ENCODE measurements at places on chromosomes 4 and X. TPM values are rescaled to one million over a fixed set of nuclear protein-coding genes. Genes with fewer than 3 reads are reported as not detected.

The HTT-AS gene
- not detected for polyA plus RNA-seq

The RAB33A gene
- polyA plus RNA-seq: 1.3 TPM

The CYTL1 gene
- 3.1 TPM for polyA plus RNA-seq

The BEND4 gene
- 16.0 TPM for polyA plus RNA-seq

The ZFYVE28 gene
- 14.7 TPM for polyA plus RNA-seq

The GPRASP1 gene
- polyA plus RNA-seq: 9.7 TPM

The CYBB gene
- polyA plus RNA-seq: 15.7 TPM

The HSFX3 gene
- 16.6 TPM for polyA plus RNA-seq

DNA sequence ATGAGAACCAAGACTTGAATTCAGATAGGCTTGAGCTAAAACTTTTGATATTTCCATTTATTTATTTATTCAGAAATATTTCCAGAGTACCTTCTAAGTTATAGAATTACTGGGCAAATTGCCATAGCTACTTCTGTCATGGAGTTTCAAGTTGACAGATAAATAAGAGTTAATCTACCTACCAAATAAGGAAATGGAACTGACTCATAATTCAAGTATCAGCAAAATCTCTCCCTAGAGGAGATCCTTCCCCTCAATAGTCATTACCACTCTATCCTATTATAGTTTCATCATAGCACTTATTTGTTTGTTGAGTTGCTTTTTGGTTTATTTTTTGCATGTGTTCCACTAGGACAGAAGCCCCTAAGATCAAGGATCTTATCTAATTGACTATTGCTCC, 48.8 kb upstream of the CCSER1 start:
- no peaks in the 10 kb centered on the region for H3K27me3 ChIP-seq
- H3K4me1 ChIP-seq: no peaks in the 10 kb centered on the region
- DNase-seq: no peak
- no peaks in the 10 kb centered on the region for H3K36me3 ChIP-seq
- H3K4me3 ChIP-seq: no peak overlapping the region

- no peaks in the 10 kb centered on the region for H3K27me3 ChIP-seq
- no peak overlapping the region for H3K4me3 ChIP-seq
- DNase-seq: peak; percentile 9
- no peak overlapping the region for H3K27ac ChIP-seq
- no peaks in the 10 kb centered on the region for H3K4me1 ChIP-seq
Observed at GRCh38 chr4:3199653-3200422, 49.1 kb upstream of the MSANTD1 start.

DNA sequence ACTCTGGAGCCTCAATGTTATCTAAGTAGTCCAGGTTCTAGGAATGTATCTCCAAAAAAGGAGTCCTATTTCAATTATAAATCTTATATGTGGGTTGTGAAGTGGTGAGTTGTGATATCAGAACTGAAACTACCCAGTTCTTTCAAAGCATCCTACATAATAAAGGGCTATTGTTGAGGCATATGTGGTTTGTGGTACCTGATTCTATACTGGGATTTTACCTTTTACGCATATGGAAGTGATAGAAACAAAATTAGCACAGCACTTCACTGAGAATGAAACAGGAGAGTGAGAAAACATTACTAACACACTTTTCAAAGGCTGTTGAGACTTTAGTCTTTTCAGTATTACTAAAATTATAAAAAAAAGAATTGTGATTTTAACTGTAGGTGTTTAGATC, 417.7 kb upstream of the GALNT7 start:
- no peak overlapping the region for H3K27ac ChIP-seq
- H3K27me3 ChIP-seq: no peaks in the 10 kb centered on the region
- no peak for DNase-seq
- no peak overlapping the region for H3K4me3 ChIP-seq
- H3K4me1 ChIP-seq: no peaks in the 10 kb centered on the region

DNA sequence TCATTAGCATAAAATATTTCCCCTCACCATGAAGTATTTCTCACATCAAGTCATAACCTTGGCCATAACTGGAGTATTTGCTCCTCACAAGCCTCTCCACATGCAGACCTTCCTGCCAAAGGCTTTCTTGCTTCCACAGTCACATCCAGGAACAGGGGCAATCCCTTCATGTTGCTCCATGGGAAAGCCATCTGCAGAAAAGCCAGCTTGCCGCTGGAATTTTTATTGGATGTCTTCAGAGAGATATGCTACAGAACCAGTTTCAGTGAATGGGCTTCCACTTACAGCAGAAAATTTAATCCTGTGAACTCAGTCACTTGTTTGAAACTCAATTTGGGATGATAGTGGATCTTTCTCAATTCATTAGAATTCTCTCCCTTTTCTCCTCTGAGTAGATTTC, 3.2 kb upstream of the CDKN2AIP start:
- H3K27ac ChIP-seq: no peak overlapping the region
- H3K4me3 ChIP-seq: no peak overlapping the region
- H3K4me1 ChIP-seq: peaks cover 12% of the 10 kb centered on the region
- H3K27me3 ChIP-seq: no peaks in the 10 kb centered on the region
- DNase-seq: no peak

DNA sequence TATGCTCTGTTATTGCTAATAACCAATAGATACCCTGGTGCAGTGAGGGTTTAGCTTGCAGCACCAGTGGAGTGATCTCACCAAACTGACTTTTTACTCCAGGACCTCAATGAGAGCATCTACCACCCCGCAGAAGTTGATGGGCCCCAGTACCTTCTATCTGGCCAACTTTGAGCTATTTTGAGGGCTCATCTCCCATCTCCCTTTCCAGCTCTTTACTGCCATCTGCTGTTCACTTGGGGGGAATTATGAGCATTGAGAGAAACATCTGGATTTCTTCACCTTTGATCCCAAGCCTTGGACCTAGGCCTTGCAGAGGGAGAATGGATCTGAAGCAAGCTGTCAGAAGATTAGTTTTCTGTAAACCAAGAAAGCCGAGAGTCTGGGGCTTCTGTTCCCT, 143.6 kb downstream of the TMEM164 start:
- DNase-seq: peak; percentile 26
- no peaks in the 10 kb centered on the region for H3K27me3 ChIP-seq
- H3K27ac ChIP-seq: no peak overlapping the region
- no peaks in the 10 kb centered on the region for H3K4me1 ChIP-seq
- H3K4me3 ChIP-seq: no peak overlapping the region
- H3K36me3 ChIP-seq: no peaks in the 10 kb centered on the region

DNA sequence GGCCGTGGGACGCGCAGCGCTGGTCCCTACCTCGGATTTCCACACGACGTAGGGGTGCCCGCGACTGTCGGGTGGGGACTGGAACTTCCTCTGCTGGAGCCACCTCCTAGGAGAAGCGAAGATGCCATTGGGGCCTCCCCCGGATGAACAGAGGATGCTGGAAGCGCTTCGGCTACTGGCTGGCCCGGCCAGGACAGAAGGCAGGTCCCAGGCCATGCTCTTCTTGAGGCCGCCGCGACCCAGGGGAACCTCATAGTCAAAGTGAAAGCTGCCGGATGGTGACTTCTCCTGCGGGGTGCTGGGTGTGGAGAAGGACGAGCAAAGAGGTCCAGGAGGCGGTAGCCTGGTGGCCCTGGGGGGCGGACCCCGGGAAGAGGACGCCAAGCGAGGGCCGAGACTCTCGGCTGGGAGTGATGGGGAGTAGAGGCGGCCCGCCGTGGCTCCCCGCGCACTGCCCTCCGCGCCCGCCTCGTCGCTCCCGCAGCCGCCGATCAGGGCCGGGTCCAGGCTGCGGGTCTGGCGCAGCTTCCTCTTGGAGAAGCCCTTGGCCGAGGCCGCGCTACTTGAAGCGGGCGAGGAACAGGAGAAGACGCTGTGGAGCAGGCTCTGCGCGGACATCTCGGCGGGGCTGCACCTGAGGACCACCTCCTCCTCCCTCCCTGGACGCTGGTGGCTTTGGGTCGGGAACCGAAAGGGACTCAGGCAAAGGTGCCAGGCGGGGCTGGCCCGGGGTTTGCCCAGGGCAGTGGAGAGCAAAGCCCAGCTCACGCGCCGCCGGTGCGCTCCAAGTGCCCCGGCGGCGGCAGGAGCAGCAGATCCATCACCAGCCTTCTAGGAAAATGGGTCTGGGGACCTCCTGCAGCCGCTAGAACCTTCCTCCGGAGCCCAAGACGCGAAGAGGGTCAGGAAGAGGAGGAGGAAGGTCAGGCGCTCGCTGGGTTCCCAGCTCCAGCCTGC, 1.2 kb downstream of the ARHGAP6 start:
- no peaks in the 10 kb centered on the region for H3K4me1 ChIP-seq
- no peaks in the 10 kb centered on the region for H3K27me3 ChIP-seq

DNA sequence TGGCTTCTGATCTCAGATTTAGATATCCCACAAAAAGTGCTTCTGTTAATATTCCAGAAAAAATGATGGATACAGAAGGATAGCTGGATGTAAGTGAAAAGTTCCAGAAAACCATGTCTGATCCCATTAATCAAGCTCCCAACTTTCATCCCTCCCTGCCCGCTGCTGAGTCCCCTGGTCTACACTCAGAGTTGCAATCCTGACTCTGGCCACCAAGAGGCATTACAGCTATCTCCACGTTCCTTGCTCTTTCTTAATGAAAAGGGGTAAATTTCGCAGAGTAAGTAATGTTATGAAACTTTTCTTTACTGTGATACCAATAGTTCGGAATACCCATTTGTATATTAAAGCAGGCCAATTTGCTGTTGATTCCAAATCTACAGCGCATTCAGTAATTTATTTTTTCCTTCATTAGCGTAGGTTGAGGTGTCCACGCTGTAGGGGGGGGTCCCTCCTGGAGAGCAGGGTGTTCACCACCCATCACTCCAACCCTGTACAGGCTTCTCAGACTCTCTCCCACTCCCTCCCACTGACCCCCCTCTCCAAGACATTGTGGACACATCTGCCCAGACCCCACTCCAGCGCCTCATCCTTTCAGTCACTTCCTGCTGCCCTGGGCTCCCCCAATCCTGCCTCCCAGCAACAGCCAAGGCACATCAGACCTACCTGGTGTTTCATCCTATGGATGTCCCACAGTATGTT, 55.1 kb downstream of the RAB40A start:
- peak overlapping the region; percentile 65 for H3K27ac ChIP-seq
- peak; percentile 55 for DNase-seq
- H3K27me3 ChIP-seq: no peaks in the 10 kb centered on the region
- H3K36me3 ChIP-seq: no peaks in the 10 kb centered on the region

- H3K4me1 ChIP-seq: no peaks in the 10 kb centered on the region
- no peak overlapping the region for H3K27ac ChIP-seq
- H3K27me3 ChIP-seq: no peaks in the 10 kb centered on the region
- no peak overlapping the region for H3K4me3 ChIP-seq
Observed at GRCh38 chrX:123648028-123648810, 84.6 kb downstream of the THOC2 start.

GRCh38 chrX:39550795-39551361, 546.9 kb downstream of the BCOR start:
- no peak for DNase-seq
- H3K27me3 ChIP-seq: no peaks in the 10 kb centered on the region
- no peak overlapping the region for H3K27ac ChIP-seq
- H3K36me3 ChIP-seq: no peaks in the 10 kb centered on the region
- H3K4me3 ChIP-seq: no peak overlapping the region

- H3K27me3 ChIP-seq: no peaks in the 10 kb centered on the region
- H3K36me3 ChIP-seq: no peaks in the 10 kb centered on the region
- no peak for DNase-seq
- no peak overlapping the region for H3K27ac ChIP-seq
- H3K4me1 ChIP-seq: no peaks in the 10 kb centered on the region
- no peak overlapping the region for H3K4me3 ChIP-seq
Observed at GRCh38 chr4:45578874-45579273, 545.0 kb downstream of the GABRG1 start.

GRCh38 chr4:7892212-7893019, 47.2 kb downstream of the AFAP1 start:
- no peaks in the 10 kb centered on the region for H3K27me3 ChIP-seq
- H3K4me3 ChIP-seq: no peak overlapping the region
- no peaks in the 10 kb centered on the region for H3K36me3 ChIP-seq
- no peak overlapping the region for H3K27ac ChIP-seq
- H3K4me1 ChIP-seq: no peaks in the 10 kb centered on the region
- no peak for DNase-seq

GRCh38 chr4:8174970-8175369, 16.4 kb upstream of the ABLIM2 start:
- no peaks in the 10 kb centered on the region for H3K4me1 ChIP-seq
- no peak for DNase-seq
- H3K27ac ChIP-seq: no peak overlapping the region

- no peak for DNase-seq
- H3K27ac ChIP-seq: no peak overlapping the region
- H3K36me3 ChIP-seq: no peaks in the 10 kb centered on the region
- no peaks in the 10 kb centered on the region for H3K4me1 ChIP-seq
- no peaks in the 10 kb centered on the region for H3K27me3 ChIP-seq
Observed at GRCh38 chr4:77893451-77893850, 30.8 kb downstream of the MRPL1 start.

- H3K4me1 ChIP-seq: no peaks in the 10 kb centered on the region
- no peaks in the 10 kb centered on the region for H3K36me3 ChIP-seq
- H3K4me3 ChIP-seq: no peak overlapping the region
- H3K27me3 ChIP-seq: no peaks in the 10 kb centered on the region
- no peak for DNase-seq
Observed at GRCh38 chrX:41320393-41320792, 13.6 kb upstream of the DDX3X start.

GRCh38 chr4:113659127-113659526, 102.4 kb downstream of the CAMK2D start:
- H3K4me3 ChIP-seq: no peak overlapping the region
- H3K36me3 ChIP-seq: no peaks in the 10 kb centered on the region
- H3K4me1 ChIP-seq: peaks cover 6% of the 10 kb centered on the region
- DNase-seq: no peak
- H3K27me3 ChIP-seq: no peaks in the 10 kb centered on the region
- H3K27ac ChIP-seq: no peak overlapping the region

DNA sequence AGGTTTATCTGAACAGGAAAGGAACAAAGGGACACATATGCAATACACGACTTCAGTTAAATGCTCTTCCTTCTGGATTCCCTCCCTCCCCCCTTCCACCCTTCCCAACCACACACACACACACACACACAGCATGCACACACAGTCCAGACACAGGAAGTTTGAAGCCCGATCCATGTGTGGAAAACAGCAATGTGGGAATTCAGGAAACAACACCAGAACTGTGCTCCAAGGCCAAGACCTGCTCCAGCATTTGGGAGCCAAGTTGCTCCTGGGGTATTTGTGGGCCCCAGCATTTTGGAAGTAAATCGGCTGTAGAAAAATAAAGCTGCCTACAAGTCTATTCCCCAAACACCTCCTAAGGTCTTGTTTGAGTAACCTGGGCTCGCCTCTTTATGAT, 5.6 kb upstream of the AMOT start:
- no peaks in the 10 kb centered on the region for H3K36me3 ChIP-seq
- H3K4me1 ChIP-seq: no peaks in the 10 kb centered on the region
- H3K27me3 ChIP-seq: no peaks in the 10 kb centered on the region
- no peak for DNase-seq
- H3K4me3 ChIP-seq: no peak overlapping the region
- no peak overlapping the region for H3K27ac ChIP-seq

GRCh38 chrX:135512508-135513129, 7.8 kb upstream of the INTS6L start:
- no peak overlapping the region for H3K4me3 ChIP-seq
- H3K27ac ChIP-seq: no peak overlapping the region
- no peak for DNase-seq
- no peaks in the 10 kb centered on the region for H3K4me1 ChIP-seq
